ENCODE measurements at places on chromosomes 11 and 22.

GRCh38 chr11:70334351-70334995, 63.9 kb upstream of the CTTN start:
- no peak for DNase-seq

DNA sequence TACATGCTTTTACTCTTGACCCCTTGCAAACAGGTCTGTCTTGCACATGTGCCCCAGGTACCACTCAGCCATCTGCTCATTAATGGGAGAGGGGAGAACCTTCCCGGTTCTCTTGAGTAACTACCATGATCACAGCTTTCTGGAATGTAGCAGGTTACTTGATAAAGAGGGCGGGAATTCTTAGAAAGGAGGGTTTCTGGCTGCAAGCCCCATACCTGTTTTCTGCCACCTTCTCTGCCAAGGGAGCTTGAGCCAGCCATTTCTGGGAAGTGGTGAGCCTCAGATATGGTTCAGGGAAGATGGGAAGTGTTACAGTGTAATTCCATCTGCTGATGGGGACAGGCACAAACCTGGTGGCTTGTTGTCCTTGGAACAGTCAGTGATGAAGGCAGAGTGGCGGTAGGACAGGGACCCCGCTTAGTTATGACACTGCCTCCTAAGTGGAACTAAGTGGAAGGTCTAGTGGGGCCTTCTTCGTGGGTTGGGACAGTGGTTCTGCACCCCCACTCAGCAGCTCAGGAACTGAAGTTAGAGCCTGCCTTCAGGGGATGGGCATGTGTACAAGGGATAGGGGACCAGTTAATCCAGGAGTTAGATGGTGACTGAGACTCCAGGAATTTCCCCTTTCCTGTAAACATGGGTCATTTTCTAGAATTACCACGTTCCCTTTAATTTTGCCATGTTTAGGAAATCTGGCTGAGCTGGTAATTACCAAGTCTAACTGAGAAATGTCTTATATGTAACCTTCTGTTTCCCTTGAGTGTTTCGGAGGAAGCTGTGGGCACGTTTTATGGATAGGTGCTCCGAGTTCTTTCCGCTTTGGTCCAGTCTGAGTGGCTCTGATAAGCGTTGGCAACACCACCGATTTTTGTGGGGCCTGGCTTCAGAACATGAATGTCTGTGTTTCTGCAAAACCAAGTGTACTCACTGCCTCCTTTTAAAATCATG, 35.3 kb downstream of the BCR start:
- DNase-seq = peak; percentile 67

- DNase-seq = no peak
Measured at GRCh38 chr11:87127101-87127500, 89.4 kb downstream of the TMEM135 start.

DNA sequence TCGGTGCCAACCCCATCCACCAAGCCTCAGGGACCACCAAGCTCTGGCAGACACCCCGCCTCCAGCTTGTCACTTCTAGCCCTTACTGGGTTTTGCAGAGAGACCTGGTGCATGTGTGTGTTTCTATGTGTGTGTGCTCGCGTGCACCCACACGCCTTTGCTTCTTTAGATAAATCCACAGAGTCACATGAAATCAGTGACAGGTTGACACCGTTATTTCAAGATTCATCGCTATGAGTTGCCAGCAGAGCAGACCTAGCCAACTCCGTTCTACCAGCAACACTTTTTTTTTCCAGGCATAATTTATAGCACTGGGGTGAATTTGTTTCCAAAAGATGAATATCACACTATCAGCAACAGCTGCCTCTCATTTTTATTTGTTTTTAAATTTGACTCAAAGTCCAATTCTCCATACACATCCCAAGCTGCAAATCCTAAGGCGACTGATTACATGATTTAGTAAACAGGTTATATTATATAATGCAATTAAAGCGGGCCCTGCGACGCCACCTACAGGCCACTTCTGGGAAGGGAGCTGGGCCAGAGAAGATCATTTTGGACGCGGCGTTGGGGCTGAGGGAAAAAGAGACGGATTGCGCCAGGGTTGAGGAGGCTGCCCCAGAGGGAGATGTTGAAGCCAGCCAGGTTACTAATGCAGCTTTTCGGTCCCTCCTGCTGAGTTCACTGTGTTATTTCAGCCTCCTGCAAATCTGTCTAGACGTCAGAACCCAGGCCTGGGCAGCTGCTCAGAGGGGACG, 150.5 kb downstream of the FEZ1 start:
- peak; percentile 65 for DNase-seq

- no peak for DNase-seq
Measured at GRCh38 chr11:117919781-117920221, 9.4 kb downstream of the TMPRSS13 start.

GRCh38 chr22:37012262-37012904, 6.9 kb downstream of the TST start:
- DNase-seq = no peak

DNA sequence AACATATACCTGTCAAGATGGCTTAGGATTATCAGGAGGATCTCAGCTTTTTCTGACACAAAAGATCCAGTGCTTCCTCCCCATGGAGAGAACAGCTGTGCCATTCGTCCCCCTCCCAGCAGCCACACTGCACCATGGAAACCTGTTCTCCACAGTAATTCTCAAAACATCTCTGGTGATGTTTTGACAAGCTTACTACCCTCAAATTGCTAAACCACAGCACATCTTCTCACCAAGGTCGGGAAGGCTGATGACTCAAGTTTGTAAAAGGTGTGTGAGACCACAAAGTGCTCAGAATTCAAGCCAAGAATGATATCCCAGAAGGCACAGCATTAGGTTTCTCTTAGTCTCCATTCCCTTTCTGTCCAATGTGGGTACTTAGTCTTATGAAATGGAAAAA, 3.9 kb upstream of the RAB38 start:
- DNase-seq = peak; percentile 19

DNA sequence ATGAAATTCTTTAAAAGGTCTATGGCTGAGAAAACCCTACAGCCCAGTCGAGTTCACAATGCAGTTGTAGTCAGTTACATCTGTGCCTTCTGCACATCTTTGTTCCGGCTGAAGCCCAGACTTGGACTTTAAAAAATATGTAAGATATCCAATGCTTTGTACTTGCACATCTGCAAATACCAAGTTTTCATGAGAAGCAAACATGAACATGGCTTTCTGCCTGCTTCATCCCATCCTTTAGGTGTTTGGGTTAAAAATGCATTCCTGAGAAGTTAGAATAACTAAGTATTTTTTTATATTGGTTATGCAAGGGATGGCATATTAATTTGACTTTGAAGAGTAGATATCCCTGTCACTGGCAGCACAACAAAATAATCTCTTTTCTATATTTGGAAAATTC, 528.4 kb downstream of the METTL15 start:
- no peak for DNase-seq

- DNase-seq = peak; percentile 72
Measured at GRCh38 chr22:38335077-38335476, 17.8 kb upstream of the CSNK1E start.

- no peak for DNase-seq
Measured at GRCh38 chr22:24191381-24191841, 10.1 kb downstream of the SUSD2 start.

GRCh38 chr11:75949023-75949672, 134.1 kb downstream of the UVRAG start:
- no peak for DNase-seq
